ENCODE measurements at places on chromosomes 2 and 18.

- DNase-seq: no peak
These were observed 163.8 kb downstream of the FAM210A start for GRCh38 chr18:13562494-13563029.

- no peak for DNase-seq
These were observed 33.6 kb upstream of the ACAA2 start for GRCh38 chr18:49846718-49847470.

DNA sequence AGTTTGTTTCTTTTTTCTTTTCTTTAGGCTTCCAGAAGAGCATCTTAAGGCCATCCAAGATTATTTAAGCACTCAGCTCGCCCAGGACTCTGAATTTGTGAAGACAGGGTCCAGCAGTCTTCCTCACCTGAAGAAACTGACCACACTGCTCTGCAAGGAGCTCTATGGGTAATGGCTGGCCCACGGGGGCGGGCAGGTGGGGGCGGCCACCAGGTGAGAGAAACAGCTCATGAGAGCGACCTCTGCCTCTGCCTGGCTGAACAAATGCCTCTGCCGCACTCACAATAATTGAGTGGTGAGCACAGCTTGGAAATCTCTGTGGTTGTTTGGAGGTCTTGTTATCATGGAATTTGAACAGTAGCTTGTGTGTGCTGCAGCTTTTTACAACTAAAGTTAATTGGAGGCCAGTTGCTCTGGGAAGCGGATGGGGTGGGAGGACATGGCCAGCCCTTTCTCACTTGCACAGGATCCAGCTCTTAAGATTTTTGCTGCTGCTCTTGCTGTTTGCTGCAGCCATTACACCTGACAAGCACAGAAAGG is 70.4 kb downstream of the INPP5D start:
- no peak for DNase-seq

- DNase-seq: no peak
These were observed 257.2 kb upstream of the SALL3 start for GRCh38 chr18:78722386-78722785.

GRCh38 chr18:5461041-5461440 is 82.8 kb downstream of the EPB41L3 start:
- no peak for DNase-seq

DNA sequence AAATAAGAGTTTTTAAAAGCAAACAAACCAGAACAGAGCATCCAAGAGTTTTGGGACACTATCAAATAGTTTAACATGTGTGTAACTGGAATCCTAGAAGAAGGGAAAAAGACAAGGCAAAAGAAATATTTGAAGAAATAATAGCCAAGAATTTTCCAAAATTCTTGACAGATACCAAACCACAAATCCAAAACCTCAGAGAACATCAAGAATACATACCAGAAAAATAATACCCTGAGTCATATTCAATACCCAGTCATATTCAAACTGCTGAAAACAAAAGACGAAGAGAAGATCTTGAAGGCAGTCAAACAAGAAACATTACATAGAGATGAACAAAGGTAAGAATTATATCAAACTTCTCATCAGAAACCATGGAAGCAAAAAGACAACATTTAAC is 22.9 kb downstream of the INO80C start:
- no peak for DNase-seq

- peak; percentile 67 for DNase-seq
These were observed 140.7 kb upstream of the PXDN start for GRCh38 chr2:1884933-1885580.

- no peak for DNase-seq
These were observed 528.0 kb downstream of the BCL11A start for GRCh38 chr2:60025496-60025895.

DNA sequence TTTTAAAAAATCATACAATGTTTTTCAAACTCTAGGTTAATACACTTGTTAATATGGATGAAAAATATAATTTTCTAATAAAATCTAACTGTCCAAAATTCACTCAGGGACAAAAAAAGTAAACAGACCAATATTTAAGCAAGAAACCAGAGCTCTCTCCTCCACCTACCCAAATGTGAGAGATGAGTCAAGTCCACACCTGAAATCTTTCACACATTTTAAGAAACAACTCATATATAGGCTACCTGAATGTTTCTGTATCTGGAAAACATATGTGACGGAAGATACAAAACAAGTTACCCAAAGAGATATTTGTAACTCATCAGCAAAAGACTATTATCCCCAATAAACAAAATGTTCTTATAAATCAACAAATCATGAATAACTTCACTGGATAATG is 20.2 kb downstream of the ZNF516 start:
- DNase-seq: no peak

GRCh38 chr2:188466761-188467160 is 175.1 kb downstream of the GULP1 start:
- no peak for DNase-seq

DNA sequence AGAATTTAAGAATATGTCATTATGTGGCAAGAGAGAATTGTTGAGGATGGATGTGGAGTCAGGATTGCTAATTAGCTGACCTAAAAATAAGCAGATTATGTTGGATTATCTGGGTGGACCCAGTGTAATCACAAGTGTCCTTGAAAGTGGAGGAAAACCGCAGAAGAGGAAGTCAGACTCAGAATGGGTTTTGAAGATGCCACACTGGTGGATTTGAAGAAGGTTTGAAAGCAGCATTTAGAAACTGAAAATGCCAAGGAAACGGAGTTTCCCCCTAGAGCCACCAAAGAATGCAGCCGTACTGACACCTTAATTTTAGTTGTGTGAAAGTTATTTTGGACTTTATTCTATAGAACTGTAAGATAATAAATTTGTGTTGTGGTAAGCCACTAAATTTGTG is 41.6 kb upstream of the DPP10 start:
- no peak for DNase-seq

GRCh38 chr18:12930376-12930775 is 17.4 kb upstream of the SEH1L start:
- no peak for DNase-seq

GRCh38 chr2:189698020-189698887 is 23.8 kb downstream of the ANKAR start:
- DNase-seq: no peak

DNA sequence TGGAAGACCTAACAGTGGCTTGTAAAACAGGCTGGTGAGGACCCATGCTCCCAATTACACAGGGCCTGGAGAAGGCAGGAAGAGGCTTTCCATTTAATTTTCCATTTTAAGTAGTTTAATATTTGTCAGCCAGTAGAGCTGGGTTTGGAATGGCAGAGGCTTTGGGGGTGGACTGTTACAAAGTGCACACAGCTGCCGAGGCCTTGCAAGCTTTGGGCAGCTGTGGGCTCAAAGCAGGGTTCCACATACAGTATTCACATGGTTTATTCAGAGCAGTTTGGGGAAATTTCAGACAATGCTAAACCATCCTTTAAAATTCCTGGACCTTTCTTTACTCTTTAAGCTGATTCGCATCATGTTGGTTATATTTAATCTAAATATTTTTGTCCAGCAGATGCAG is 132.6 kb downstream of the WDSUB1 start:
- DNase-seq: no peak

- DNase-seq: no peak
These were observed 9.2 kb upstream of the D2HGDH start for GRCh38 chr2:241724975-241725870.

- DNase-seq: no peak
These were observed 75.7 kb upstream of the RAB6C start for GRCh38 chr2:129903586-129904425.

- DNase-seq: no peak
These were observed 222.5 kb downstream of the GBX2 start for GRCh38 chr2:235945608-235946140.

DNA sequence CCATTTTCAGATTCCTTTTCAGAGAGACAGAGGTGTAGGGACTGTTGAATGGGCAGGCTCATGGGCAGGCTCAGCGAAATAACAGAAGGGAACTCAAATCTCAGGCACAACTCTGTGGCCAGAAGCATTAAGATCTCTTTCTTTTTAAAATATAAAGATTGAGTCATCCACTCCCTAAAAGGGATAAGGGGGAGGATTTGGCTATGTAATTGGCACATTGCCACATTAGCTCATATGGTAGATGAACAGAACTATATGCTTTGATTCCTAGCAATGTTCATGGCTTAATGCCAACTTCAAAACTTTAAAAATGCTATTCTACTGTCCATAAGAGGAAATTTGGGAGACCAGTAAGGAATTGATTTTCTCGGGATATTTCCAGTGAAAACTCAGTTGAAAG is 53.8 kb upstream of the SLC5A7 start:
- peak; percentile 63 for DNase-seq

All from skeletal muscle cell (primary cell).